Uterus (tissue), 4 donors: ENCODE measurements at places on chromosomes 1 and 21. TPM values are rescaled to one million over a fixed set of nuclear protein-coding genes. Genes with fewer than 3 reads are reported as not detected.
A peak's percentile ranks its signal among the peaks of the same experiment; 100 is the strongest.

GRCh38 chr1:203176273-203177035, 828 bp upstream of the MYBPH start:
- DNase-seq, result no peak

DNA sequence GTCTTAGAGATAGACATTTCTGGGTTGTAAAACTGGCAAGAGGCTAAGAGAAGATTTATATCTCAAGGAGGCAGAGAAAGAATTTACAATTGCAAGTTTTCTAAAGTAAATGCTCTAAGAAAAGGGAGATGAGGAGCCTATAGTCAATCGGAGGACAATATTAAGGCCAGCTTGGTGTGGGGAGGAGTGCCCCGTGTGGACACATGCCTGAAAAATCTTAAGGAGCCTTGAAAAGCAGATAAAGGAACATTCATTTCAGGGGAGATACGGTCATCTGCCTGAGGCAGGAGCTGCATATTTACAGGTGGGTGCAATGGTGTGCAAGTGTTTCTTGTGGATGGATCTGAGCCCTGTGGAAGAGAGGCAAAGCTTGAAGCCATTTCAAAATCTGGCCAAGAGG, 25.6 kb downstream of the FCRL2 start:
- DNase-seq, result no peak

- DNase-seq, result no peak
Observed at GRCh38 chr1:220250681-220251080, 21.6 kb downstream of the RAB3GAP2 start.

- no peak for DNase-seq
Observed at GRCh38 chr1:100893718-100894117, 924 bp downstream of the EXTL2 start.

DNA sequence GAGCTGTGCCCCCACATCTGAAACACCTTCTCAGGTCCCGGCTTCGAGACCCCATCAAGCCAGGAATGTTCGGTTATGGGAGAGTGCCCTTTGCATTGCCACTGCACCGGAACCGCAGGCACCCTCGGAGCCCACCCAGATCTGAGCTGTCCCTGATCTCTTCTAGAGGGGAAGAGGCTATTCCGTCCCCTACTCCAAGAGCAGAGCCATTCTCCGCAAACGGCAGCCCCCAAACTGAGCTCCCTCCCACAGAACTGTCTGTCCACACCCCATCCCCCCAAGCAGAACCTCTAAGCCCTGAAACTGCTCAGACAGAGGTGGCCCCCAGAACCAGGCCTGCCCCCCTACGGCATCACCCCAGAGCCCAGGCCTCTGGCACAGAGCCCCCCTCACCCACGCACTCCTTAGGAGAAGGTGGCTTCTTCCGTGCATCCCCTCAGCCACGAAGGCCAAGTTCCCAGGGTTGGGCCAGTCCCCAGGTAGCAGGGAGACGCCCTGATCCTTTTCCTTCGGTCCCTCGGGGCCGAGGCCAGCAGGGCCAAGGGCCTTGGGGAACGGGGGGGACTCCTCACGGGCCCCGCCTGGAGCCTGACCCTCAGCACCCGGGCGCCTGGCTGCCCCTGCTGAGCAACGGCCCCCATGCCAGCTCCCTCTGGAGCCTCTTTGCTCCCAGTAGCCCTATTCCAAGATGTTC, 4.3 kb downstream of the ADAMTSL4 start:
- DNase-seq, result no peak

GRCh38 chr1:82377201-82377884, 576.6 kb downstream of the ADGRL2 start:
- no peak for DNase-seq

DNA sequence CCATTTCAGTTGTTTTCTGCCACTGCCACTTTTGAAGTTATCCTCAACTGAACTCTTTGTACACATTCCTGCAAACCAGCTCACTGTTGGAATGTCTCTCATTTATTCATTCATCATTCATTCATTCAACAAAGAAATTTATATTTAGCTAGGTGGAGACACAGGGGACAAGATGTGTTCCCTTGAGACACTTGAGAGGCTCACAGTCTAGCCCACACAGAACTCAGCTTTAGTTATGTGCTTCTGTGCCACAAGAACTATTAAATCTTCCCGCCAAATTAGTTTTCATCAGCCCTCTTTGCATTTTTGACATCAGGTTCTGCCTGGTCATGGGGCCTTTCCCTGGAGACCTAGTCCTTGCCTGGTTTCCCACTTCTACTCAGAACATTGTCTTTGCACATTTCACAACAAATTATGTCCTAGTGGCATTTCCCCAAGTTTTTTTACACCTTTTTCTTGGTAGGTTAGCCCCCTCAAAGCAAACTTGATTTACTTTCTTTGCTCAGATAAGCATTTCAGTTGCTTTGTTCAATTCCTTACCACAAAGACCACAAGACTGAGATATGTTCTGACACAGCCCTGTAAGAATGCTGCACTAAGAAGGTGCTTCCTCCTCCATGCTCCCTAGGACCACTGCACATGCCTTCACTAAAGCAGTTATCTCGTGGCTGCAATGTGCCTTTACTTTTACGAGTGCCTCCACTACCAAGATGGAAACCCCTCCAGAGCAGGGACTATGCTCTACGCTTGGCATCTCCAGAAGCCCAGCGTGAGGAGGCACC, 31.0 kb downstream of the ILDR2 start:
- no peak for DNase-seq

DNA sequence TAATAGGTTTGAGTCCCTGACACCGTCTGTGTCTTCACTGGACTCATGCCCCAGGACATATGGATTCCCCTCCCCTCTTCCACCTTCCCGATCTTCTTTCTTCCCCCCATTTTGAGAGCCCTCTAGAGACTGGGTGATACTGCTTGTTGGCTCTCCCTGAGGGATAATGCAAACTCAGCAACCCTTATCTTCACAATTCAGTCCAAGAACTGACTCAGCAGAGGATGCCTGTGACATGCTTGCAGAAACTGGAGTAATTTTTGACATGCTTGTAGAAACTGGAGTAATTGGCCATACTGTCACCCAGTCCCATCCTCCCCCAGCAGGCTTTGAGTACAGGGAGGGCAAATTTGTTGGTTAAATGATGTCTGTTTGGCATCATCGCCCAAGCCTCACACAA, 127.6 kb upstream of the CTTNBP2NL start:
- no peak for DNase-seq

DNA sequence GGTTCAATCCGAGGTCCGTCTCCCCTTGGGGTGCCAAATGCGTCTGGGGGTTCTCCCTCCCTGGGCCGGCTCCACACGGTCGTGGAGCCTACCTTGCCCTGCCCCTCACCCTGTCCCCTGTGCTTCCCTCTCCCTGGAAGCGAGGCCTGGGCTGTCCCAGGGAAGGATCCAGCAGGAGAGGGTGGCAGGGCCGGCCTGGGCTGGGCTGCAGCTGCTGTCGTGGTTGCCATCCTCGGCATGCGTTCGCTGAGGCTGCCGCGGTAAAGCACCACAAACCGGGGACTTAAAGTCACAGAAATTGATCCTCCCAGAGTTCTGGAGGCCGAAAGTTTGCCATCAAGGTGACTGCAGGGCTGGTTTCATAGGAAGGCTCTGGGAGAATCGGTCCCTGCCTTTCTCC, 123.0 kb upstream of the TMPRSS2 start:
- DNase-seq, result no peak

DNA sequence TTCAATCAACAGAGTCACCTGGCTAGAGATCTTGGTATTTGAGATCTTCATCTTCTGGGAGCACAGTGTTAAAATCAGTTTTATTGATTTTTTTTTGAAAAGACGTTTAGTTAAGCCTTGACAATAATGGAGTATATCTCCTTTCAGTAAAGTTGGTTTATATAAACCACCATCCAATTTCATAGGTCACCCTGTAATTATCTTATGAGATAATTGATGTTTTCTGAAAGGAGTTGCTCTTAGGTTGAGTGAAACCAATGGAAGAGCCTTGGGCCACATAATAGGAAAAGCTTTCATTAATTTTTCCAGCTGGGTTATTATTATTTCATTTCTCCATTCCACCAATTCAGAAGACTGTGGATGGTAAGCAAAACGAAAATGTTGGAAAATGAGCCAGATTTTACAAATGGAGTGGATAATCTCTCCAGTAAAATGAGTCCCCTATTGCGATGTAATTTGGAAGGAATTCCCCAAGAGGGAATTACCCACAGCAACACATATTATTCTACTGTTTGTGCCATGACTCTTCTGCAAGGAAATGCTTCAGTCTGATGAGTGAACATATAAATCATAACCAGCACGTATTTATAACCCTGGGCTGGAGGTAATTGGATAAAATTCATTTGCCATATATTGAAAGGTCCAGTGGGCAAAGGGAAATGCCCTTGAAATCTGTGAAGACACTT, 46.2 kb upstream of the TINAGL1 start:
- DNase-seq, result no peak

GRCh38 chr1:60890664-60891063, 191.7 kb upstream of the NFIA start:
- no peak for DNase-seq

DNA sequence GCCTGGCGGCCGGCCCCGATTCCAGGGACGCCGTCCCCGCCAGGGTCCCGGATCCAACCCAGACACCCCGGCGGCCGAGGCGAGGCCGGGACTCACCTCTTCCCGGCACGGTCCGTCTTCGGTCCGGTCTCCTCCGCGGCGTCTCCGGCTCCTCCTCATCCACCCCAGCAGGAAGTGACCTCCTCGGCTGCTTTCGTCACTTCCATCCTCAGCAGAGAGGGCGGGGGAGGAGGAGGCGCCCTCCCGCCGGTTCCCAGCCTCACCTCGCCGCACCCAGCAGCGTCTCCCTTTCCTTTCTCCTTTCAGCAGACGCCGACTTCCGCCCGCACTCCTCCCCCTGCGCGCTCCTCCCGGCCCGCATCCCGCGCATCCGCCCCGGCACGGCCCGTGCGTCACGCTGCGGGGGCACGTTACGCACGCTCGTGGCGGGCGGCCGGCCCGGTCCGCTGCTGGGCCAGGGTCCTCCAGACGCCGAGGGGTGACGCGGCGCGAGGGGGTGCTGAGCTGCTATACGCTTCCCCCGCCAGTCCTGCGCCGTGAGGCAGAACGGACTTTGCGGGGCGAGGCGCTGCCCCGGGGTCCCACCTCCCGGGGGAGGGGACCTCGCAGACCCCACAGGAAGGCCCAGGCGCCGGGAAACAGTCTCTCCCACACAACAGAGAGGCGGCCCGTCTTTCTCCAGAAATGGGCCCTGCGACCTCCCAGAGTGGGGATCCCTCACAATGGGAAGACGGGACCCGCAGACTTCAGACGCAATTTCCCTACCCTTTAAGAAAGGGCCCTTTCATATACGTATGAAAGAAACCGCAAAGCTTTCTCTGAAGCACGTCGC, at the start of gene ETV3:
ETV3 (minus strand) TSS at position 176 of the 832 bp plus-strand sequence. CDS start 2,043 bp downstream, outside the sequence.
- DNase-seq, result peak; percentile 91

DNA sequence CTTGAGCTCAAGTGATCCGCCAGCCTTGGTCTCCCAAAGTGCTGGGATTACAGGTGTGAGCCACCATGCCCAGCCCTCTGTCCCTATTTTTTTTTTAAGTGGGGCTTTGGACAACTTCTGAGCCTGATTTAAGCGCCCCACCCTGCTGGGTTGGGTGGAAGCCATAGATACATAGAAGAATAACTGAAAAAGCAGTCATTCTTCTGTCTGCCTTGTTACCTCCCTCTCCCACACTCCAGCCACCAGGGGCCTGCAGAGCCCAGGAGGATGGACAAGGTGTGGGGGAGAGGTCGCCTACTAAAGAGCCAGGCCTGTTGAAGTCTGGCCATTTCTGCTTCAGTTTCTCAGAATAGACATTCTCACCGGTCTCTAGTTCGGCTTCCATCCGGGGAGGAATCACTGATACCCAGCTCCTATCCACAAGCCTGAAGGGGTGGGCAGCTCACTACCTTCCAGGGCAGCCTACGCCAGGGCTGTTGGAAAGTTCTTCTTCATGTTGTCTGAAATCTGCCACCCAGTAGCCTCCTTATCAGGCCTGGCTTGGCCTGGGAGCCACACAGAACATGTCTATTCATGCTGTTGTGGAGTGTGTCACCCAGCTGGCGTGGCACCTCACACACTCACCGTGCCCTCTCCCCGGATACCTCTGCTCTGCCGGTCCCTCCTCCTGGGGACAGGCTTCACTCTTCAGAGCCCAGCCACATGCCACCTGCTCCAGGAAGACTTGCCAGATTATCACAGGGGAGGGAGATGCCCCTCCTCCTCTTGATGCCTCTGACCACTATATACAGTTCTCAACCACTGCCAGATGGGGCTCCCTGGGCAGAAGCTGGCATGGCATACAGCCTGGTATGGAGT, 27.7 kb downstream of the KNCN start:
- no peak for DNase-seq

- DNase-seq, result no peak
Observed at GRCh38 chr1:29669158-29669871, 433.0 kb downstream of the PTPRU start.

- no peak for DNase-seq
Observed at GRCh38 chr1:239858057-239858456, 233.6 kb upstream of the FMN2 start.

DNA sequence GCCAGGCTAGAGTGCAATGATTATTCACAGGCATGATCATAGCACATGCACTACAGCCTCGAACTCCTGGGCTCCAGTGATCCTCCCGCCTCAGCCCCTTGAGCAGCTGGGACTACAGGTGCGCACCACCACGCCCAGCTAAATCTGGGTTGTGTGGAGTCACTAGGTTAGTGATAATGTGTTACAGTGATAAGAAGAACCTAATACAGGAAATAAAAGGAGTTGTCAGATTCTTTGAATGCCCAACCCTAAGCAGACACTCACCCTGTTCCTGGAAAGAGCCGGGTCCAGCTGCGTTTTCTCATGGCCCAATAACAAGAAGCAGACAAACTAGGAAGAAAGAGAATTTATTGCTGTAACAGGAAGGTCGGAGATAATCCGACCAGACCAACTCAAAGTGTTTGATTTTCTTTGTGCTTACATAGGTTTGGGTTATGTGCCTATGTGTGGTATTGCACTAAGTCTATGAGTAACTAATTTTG, 8.8 kb downstream of the IFNGR2 start:
- no peak for DNase-seq

DNA sequence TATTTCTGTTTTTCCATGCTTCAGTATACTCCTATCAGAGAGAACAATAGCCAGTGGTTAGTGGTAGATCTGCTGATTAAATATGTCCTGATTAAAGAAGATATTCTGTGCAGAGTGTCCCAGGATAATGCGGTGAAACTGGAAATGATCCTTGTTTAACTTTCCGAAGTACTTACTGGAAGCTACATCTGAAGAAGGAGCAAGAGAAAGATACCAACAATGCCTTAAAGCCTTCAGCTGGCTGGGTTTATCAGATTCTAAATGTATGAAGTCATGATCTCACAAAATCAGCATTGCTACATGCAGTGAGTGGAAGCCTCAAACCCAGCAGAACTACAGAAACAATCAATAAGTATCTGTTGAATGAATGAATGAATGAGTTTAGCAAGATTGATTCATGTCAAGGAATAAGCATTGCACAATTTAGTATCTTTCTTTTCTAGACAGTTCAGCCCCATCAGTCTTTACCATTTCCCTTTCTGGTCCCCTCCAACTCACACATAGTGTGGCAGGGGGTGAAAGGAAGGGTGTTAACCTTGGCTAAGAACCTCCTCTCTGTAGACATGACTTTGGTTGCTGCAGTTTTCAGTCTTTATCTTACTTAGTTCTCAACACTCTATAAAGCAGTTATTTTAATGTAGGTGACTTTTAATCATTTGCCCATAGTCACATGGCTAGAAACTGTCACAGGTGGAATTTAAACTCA, 24.7 kb upstream of the DNASE2B start:
- DNase-seq, result no peak

Gene VWA5B1
- not detected for total RNA-seq

Gene GNAT2
- total RNA-seq, result not detected

Gene UBXN10
- total RNA-seq, result 3.1 TPM

Gene RAB3B
- total RNA-seq, result not detected

Gene ATAD3B
- total RNA-seq, result 2.1 TPM

Gene ANGPTL3
- total RNA-seq, result not detected

Gene CFAP141
- not detected for total RNA-seq

Gene TSPAN2
- 87.6 TPM for total RNA-seq

Gene SH2D1B
- total RNA-seq, result not detected

Gene RGS1
- 10.7 TPM for total RNA-seq
